ENCODE measurements at places on chromosomes 16 and 17.

DNA sequence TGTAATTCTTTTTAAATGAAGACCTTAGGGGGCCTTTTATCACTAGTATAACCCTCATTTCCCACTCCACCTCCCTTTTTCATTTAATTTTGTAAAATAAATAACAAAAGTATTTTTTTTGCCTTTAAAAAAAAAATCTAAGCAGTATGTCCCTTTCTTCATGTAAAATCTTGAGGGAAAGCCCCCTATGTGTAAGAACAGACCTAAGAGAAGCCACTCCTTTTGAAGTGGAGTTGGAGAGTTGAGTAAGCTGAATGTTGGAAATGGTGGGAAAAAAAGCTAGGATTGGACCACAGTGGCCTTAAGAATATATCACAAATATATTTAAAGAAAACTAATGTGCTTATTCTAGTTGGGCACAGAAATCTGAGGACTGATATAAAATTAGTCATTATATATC is 44.5 kb upstream of the INTS2 start:
- no peak for DNase-seq

DNA sequence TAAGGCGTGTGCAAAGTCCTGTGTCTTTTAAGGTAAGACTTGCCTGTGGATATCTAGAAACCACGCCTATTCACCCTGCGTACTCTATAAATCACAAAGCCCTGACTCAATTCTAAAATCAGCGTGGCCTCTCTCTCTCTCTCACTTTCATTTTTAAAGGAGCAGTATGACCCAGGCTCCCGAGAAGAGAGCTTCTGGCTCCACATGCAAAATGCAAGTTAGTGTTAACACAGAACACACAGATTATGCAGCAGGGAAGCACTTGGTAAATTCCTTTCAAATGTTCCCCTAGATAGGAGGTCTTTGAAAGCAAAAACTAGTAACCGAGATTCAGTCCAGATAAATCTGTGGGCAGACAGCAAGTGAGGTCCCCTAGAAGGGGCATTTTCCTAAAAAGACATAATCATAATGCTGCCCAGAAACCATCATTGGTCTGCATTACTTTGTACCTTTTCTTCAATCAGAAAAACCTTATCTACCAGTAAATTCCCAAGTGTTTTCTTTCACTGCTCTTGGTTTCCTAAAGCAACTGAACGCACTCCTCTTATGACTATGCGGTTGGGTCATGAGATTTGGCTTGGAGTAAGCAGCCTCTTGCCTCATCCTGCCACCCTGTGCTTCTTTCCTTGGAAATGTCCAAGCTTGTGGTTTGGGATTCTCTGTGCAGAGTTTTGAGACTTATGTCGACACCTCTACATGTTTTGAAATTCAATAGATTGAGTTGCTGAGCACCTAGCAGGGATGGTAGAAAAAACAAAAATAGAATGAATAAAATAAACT is 31.7 kb upstream of the KCNJ2 start:
- peak; percentile 79 for DNase-seq

DNA sequence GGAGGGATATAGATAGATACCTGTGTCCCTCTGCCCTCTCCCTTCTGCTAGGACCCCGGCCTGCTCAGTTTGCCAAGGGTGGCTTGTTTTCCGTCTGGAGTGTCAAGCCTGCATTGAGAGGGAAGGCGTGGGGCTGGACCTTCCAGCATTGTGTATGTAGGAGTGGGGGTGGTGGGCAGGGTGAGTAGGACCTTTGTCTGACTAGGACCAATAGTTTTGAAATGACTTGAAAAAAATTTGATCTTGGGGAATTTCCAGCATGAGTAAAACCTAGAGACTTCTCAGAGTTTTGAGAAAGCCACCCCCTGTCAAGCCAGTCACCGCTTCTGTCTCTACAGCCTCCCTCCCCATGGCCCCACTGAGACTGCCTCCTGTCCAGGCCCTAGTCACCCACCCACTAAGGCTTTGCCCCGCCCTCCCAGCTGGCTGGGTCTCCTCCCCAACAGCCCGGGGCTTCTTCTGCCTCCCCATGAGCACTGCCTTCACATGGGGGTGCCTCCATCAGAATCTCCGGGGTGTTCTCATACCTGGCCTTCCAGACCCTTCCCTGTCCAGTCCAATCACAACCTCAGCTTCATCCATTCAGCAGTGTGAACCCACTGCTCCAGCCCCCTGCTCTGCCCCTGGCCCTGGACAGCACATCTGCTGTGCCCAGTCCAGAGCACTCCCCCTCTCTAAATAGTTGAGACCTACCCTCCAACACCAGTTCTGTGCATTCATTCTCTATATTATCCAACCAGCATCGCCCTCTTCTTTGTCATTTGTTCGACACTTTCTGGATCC is 207.0 kb downstream of the MSI2 start:
- no peak for DNase-seq

GRCh38 chr16:87186446-87186845 is 130.7 kb downstream of the C16orf95 start:
- no peak for DNase-seq

GRCh38 chr16:81542609-81543570 is 98.3 kb downstream of the CMIP start:
- no peak for DNase-seq

DNA sequence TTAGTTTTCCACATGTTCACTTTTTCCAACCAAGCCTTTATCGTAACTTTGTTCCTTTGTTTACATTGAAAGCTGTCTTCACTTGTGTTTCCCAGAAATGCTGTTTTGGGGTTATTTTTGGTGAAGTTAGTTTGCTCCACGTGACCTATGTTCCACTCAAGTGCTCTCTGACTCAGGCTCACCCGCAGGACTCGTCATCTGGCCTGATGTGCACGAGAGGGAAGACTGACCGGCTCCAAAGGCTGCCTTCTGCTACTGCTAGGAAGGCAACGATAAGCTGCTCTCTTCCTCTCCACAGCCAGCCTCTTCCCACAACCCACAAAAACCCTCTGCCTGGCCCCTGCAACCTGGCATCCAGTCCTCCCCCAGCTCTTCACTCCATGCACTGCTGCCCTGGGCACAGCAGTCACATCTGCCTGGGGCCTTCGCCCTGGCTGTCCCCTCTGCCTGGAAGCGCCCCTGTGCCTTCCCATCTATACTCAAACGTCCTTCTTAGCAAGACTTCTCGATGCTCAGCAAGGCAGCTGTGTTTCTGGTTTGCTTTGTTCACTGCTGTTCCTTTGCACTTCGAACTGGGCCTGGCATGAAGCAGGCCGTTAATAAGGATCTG is 28.0 kb downstream of the ZCCHC14 start:
- DNase-seq = peak; percentile 43
